AG09309 (cell line): ENCODE measurements at places on chromosomes 5 and 9.
A peak's percentile ranks its signal among the peaks of the same experiment; 100 is the strongest.

DNA sequence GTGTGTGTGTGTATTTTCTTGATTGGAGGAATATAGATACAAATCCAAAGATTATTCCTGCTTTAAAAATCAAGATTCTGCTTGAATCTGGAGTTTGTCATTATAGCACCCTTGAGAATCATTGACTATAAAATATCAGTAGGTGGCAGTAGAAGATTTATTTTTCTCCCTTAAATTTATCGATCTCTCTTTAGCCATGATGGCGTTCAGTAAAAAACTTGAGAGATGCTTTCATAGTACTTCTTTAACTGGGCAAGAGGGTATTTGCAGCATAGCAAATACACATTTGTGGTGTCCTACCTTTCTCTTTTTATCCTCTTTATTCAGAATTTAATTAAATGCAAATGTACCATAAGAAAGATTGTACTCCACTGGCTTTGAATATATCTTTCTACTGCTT, 307.7 kb downstream of the ADGRV1 start:
- DNase-seq = peak; percentile 2

DNA sequence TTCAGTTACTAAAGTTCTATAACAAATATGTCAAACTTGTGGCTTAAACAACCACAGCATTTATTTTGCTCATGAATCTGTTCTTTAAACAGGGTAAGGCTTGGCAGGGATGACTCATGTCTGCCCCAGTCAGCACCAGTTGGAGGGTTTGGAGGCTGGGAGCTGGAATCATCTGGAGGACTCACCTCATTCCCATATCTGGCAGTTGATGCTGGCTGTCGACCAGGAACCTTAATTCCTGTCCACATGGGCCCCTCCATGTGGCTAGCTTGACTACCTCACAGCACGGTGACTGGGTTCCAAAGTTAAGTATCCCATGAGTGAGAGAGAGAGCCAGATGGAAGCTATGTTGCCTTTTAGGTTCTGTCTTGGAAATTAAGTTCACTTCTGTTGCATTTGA, 13.8 kb upstream of the CCL28 start:
- DNase-seq = peak; percentile 17

- DNase-seq = peak; percentile 47
Measured at GRCh38 chr9:70256123-70256551, 2.6 kb upstream of the SMC5 start.

DNA sequence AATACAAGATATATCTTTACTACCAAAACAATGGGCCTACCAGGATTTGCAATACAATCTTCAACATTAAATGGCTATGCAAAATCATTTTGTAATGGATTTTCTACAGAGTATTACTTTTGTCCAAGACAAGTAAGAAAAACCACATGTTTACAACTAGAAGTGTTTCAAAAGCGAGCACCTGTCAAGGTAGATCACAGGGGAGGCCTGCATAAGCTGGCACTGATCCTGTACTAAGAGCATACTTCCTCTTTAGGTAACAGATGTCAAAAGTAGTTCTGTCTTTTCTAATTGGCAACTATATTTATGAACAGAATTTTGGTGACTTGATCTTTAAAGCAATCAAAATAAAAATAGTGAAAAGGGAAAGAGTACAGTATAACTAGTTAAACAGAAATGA, 249.0 kb downstream of the MLLT3 start:
- no peak for DNase-seq

DNA sequence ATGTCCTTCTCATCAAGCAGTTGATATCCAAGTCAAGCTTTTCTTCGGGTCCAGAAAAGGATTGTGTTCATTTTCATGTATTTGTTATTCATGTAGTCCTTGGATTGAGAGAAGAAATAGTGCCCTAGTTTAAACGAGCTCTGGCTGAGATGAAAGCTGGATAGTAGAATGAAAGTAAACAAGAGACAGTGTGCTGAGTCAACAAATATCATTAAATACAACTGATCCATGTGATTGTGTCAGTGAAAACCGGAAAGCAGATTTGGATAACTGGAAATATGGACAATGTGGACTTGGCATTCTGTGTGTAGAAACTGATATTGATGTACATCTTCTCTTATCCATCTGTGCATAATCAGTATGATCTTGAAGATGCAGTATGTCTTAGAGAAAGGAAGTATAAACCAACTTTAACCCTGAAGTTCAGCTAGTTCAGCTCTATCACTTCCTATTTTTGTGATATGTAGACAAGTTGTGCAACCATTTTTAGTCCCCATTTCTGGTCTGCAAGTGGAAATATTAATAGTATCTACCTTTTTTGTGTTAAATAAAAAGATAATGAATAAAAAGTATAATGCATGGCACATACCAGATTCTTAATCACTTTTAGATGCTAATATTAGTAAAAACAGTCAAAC, 4.4 kb downstream of the MUSK start:
- no peak for DNase-seq

GRCh38 chr5:122192497-122193496, 63.5 kb downstream of the ZNF474 start:
- no peak for DNase-seq

- DNase-seq = no peak
Measured at GRCh38 chr9:99296291-99296951, 74.3 kb downstream of the SEC61B start.
